ENCODE measurements at places on chromosomes 16 and 17.

DNA sequence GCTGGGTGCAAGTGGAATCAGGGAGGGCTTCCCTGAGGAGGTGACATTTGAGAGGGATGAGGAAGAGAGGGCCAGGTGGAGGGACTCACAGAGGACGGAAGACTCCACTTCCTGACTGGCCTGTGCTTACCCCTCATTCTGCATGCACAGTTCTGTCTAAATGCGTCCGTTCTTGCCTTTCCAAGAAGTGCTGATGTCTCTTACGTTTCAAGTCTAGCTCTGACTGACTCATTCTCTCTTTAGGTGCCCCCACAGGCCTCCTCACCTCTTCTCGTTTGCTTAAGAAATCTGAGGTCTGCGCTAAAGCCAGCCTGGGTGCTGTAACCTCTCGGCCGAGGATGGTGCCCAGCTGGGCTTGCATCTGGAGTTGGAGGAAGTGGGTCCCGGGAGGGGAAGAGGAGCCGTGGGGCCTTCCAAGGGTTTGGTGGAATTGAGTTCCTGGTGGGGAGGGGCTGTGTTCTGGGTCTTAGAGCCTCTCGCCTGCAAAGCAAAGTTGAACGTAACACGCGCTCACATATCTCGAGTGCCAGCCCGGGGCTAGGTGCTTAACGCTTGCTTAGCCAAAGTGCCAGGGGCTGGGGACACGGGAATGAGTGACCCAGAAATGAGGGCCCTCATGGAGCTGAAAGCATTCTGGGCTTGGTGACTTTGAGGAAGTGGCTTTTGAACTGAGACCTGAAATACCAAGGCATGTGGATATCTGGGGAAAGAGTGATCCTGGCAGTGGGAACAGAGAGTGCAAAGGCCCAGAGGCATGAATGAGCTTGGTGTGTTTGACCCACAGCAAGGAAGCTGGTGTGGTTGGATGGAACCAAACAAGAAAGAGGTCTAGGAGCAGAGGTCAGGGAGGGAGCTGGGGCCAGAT is 4.8 kb downstream of the IL4R start:
- H3K4me3 ChIP-seq: peak overlapping the region; percentile 94
- no peaks in the 10 kb centered on the region for H3K27me3 ChIP-seq
- H3K4me1 ChIP-seq: peaks cover 75% of the 10 kb centered on the region
- peak overlapping the region; percentile 94 for H3K27ac ChIP-seq

DNA sequence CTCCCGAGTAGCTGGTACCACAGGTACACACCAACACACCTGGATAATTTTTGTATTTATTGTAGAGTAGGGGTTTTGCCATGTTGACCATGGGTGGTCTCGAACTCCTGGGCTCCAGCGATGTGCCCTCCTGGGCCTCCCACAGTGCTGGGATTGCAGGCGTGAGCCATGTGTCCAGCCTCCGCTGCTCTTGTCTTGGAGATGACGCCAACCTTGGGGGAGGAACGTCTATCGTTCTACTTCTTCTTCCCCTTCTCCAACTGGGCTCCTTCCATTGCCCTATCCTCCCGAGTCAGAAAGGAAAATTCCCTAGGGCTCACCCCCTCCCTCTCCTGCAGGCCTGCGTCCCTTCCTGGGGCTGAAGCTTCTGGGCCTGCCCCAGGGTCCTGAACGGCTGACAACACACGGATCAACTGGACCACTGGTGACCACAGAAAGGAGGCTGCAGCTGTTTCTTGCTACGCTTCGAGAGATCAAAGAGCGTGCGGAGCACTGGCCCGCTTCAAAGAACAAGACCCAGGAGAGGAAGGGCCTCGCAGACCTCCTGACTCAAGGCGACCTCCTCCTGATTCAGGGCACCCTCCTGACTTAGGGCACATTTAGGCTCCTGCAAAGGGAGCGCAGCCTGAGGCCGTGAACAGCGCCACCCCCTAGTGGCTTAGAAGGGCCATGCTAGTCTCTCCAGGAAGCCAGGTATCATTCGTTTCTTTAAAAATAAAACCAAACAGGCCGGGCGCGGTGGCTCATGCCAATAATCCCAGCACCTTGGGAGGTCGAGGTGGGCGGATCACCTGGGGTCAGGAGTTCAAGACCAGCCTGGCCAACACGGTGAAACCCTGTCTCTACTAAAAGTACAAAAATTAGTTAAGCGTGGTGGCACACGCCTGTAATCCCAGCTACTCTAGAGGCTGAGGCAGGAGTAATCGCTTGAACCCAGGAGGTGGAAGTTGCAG is 48.5 kb upstream of the HELZ start:
- H3K27me3 ChIP-seq: no peaks in the 10 kb centered on the region
- peaks cover 4% of the 10 kb centered on the region for H3K4me1 ChIP-seq
- DNase-seq: peak; percentile 84
- H3K4me3 ChIP-seq: peak overlapping the region; percentile 32

GRCh38 chr16:78936060-78936459 is 664.5 kb downstream of the MAF start:
- no peak overlapping the region for H3K4me3 ChIP-seq
- H3K36me3 ChIP-seq: no peaks in the 10 kb centered on the region
- H3K27ac ChIP-seq: no peak overlapping the region

DNA sequence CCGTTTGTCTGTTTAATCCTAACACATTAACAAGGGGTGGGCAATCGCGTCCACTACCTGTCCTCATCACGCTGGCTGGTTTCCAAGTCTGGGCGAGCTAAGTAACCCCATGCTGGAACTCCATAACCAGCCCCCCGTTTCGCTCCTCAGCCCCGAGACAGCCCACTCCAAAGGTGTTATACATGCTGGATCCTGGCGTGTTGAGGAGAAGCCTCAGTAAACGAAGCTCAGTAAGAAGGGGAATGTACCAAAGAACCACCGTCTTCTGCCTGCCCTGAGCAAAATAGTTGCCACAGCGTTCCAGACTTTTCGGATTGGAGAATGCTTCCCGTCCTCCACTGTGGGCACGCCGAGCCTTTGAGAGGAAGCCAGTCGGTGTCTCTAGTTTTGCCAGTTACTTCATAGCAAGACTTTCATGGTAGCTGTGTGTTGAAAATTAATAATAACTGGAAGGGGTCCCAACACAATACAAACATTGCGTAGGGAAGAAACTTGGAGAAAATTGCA is 16.1 kb upstream of the C17orf78 start:
- peak overlapping the region; percentile 66 for H3K27ac ChIP-seq
- H3K27me3 ChIP-seq: no peaks in the 10 kb centered on the region
- H3K36me3 ChIP-seq: peaks cover 3% of the 10 kb centered on the region
- peaks cover 25% of the 10 kb centered on the region for H3K4me1 ChIP-seq

DNA sequence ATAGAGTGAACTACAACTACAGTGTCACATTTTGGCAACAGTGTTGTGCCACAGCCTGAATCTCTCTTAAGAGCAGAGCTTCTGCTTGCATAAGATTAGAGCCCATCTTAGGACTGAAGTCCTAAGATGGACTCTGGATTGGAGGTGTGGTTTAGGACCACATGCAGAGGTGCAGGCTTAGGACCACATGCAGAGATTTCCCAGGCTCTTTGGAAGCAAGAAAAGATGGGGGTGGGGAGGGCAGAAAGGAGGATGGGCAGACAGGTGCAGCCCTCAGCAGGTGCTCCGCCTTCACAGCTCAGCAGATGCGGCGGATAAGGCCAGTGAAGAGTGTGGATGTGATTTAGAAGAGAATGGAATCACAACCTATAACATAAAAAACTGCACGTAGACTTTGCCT is 128.7 kb downstream of the TANGO6 start:
- peaks cover 4% of the 10 kb centered on the region for H3K4me1 ChIP-seq
- no peak overlapping the region for H3K4me3 ChIP-seq
- H3K27ac ChIP-seq: no peak overlapping the region
- no peaks in the 10 kb centered on the region for H3K27me3 ChIP-seq
- no peak for DNase-seq

DNA sequence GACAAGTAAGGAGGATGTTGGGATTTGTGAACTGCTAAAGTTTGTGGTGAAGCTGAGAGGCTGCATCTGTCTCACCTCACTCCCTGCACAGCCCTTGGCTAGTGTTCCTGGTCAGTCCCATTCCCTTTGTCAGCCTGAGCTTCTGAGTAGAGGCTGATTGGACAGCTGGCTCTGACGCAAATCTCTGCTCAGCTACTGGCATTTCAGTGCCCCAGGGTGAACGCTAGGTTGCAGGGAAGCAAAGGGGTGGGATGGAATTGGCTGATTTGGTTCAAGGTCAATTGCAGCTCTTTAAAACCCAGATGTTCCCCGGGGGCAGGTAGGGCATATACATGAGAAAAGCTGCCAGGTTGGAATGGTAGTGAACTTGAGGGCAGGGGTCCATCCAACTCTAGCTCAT is 23.1 kb upstream of the CNOT1 start:
- DNase-seq: no peak
- no peak overlapping the region for H3K4me3 ChIP-seq
- peaks cover 5% of the 10 kb centered on the region for H3K27me3 ChIP-seq
- H3K36me3 ChIP-seq: no peaks in the 10 kb centered on the region
- H3K4me1 ChIP-seq: no peaks in the 10 kb centered on the region

GRCh38 chr16:81720973-81721906 is 57.9 kb upstream of the PLCG2 start:
- DNase-seq: no peak
- H3K27me3 ChIP-seq: peaks cover 6% of the 10 kb centered on the region
- no peak overlapping the region for H3K4me3 ChIP-seq
- H3K36me3 ChIP-seq: peaks cover 7% of the 10 kb centered on the region

DNA sequence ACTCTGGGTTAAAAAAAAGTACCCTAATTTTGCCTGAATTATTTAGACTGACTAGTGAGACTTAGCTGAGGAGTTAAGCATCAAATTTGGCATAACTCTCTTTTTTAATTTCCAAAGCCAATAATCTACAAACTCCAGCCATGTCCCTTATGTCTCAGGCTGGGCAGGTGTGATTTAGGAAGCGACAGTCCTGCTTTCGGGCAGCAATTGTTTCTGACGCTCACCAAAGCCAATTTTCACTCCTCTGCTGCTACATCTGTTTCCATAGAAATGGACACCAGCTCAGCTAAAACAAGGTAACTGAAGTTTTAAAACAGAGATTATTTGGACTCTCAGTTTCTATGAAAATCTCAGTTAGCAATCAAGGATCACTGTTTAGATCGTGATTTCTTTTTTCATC is 338.7 kb downstream of the ABCC12 start:
- H3K27me3 ChIP-seq: no peaks in the 10 kb centered on the region
- no peaks in the 10 kb centered on the region for H3K4me1 ChIP-seq
- H3K36me3 ChIP-seq: peaks cover 1% of the 10 kb centered on the region
- no peak overlapping the region for H3K27ac ChIP-seq
- DNase-seq: no peak

- H3K27ac ChIP-seq: peak overlapping the region; percentile 77
- H3K36me3 ChIP-seq: peaks cover 41% of the 10 kb centered on the region
- H3K4me3 ChIP-seq: no peak overlapping the region
- DNase-seq: no peak
- peaks cover 53% of the 10 kb centered on the region for H3K4me1 ChIP-seq
These were observed 3.0 kb upstream of the NLRC5 start for GRCh38 chr16:56986361-56986760.
